Pons (tissue), 1 donor: ENCODE measurements at places on chromosomes 1 and 21.

DNA sequence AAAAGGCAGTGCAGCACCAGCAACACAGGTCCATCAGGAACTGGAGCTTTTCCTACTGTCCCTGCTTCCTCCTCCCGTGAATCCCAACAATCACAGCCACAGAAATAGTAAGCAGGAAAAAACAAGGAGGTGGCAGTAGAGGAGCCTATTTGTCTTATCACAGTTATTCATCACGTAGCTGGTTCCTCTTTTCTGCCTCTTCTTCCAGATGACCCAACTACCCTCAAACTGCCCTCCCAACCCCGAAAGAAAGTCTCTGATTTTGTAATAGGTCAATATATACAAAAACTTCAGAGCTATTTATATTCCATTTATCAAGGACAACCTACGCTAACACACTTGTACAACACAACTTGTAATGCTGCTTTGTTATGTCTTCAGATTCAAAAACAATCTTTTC lies 21.4 kb downstream of the GNB1 start:
- no peak for DNase-seq

DNA sequence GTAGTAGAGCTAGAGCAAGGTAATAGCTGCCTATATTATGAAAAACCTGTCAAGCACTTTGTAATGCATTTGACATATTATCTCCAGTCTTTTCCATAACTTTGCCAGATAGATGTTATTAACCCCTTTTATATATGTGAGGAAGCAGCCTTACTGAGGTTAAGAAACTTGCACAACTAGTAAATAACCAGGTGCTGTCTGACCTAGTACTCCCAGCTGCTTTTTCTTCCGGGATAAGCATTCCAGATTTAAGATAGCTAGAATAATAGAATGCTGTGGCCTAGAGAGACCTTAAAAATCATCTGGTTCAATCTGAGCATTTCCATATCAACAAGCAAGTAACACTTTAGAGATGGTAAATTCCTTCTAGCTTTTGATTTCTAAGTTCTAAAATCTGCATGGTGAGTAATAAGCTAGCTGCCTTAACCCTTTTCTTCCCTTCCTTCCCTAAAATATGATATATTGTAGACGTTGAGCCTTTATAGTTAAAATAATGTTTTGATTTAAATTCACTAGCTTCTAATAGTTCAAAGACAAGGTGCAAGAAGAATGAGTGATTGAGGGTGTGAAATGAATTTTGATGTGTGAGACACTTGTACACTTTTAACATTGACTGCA lies 1.8 kb downstream of the SH3GLB1 start:
- DNase-seq, result peak; percentile 9

- no peak for DNase-seq
Measured at GRCh38 chr1:79599257-79599656, 592.7 kb upstream of the ADGRL4 start.

- DNase-seq, result no peak
Measured at GRCh38 chr1:162527314-162527713, 29.7 kb downstream of the UHMK1 start.

GRCh38 chr21:33993286-33994231 lies 78.0 kb upstream of the ATP5PO start:
- DNase-seq, result peak; percentile 52

DNA sequence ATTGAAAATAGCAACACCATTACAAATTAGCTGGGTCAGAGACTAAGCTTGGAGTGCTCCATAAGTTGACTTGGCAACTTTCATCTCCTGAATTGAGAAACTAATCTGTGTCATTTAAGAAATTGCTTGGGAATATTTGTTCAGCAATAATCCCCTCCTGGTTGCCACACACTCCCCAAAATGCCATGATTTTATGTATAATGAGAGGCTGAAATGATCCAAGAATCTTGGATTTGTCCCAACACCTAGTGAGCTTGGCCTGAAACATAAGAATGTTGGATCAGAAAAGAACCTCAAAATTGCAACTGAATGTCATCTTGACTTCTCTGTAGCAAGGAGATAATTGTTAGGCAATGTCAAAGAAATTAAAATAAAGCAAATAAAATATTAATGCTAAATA lies 805.9 kb upstream of the ADAMTS5 start:
- DNase-seq, result no peak

DNA sequence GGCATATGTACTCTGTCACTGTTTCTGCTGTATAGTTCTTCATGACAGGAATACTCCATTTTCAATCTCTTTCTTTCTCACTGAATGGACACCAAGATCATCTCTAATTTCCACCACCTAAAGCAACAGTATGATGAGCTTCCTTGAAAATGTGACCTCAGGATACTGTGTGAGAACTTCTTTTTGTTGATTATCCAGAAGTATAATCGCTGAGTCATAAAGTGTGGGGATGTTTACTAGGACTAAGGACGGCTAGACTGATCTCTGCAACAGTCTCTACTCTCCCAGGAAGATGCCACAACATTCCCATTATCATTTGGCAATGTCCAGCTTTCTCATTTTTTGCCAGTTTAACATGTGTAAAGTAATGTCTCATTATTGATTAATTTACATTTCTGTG lies 70.3 kb downstream of the TNFSF18 start:
- no peak for DNase-seq

DNA sequence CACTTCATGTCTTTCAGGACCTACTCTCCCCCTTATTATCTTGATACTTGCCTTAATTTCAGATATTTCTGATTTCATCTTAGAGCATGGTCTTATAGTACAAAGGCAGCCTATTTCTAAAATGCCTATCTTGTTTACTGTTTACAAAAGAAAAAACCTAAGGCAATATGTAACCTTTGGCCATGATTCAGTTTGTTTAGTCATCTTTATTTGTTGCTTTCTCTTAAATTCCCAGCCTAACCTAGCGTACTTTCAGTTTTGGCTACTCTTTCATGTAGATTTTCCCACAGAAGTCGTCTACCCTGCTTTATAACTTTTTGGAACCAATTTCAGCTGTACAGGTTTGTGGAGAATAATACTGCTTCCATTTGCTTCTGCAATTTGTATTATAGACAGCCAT lies 81.8 kb downstream of the KIF1B start:
- DNase-seq, result no peak

- DNase-seq, result no peak
Measured at GRCh38 chr1:29643281-29643680, 407.0 kb downstream of the PTPRU start.

DNA sequence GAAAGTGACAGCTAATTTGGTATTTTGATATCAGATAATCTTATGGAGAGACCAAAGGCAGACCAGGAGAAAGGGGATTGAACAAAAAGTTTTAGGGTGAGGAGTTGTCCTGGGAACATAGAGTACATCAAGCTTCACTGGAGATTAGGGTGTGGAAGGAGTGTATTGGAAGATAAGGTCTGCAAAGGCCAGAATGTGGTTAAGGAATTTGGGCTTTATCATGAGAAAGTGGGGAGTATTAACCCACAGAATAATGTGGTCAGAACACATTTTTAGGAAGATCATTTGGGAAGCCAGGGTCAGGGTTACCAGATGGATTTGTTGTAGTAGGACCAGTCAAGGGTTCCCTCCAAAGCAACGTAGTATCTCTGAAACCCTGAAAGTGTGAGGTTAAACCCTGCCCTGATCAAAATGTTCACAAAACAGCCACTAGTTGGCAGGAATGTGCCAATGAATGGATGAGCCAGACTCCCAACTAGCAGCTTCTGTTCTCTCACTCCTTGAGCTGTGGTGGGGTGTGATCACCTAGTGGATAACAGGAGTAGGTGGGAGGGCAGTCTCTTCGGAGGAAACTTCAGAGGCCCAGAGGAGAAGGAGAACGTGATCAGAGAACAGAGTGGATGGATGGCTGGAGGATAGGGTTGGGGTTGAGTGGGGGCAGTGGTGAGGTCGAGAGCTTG lies 35.8 kb downstream of the SLC2A1 start:
- peak; percentile 91 for DNase-seq

DNA sequence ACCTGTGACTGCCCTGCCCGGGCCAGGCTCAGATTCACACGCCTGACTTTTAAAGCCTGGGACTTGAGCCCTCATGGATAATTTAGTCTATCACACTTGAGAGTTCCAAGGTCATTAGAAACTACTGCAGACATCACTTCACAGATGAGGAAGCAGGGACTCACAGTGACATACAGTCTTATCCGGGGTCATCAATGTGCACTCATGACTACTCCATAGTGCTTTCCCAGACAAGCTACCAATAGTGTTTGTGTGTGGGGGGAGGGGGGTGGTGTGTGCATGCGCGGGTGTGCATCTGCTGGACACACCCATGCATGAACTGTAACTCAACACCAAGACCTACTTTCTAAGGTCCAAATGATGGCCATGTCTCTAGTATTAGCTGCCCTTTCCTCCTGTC lies 16.1 kb upstream of the SLC5A9 start:
- no peak for DNase-seq

DNA sequence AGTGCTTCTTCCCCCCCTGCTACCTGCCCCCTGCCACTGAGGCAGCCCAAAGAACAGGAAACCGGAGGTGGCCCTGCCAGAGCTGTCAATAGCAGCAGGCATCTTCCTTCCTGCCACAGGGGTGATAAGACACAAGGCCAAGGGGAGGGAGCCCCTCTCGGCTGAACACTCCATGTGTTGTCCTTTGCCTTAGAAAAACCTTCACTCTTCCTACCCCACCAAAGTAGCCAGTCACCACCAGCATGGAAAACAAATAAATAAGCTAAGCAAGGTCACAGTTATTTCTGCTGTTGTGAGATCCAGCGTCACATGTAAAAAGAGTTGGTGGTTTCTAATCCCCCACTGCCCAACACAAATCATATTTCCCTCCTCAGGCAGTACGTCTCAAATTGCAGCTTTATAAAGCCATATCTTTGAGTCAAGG lies 104.8 kb upstream of the DPT start:
- no peak for DNase-seq

GRCh38 chr1:177849130-177849529 lies 120.7 kb downstream of the SEC16B start:
- no peak for DNase-seq

GRCh38 chr1:115630342-115630741 lies 11.4 kb upstream of the VANGL1 start:
- DNase-seq, result no peak

GRCh38 chr1:56508523-56508983 lies 70.8 kb downstream of the PLPP3 start:
- no peak for DNase-seq

GRCh38 chr1:39105061-39105840 lies 79.1 kb downstream of the NDUFS5 start:
- DNase-seq, result no peak
